ENCODE measurements at places on chromosomes 2 and 18.
A peak's percentile ranks its signal among the peaks of the same experiment; 100 is the strongest.

GRCh38 chr2:41723526-41723925, 324.3 kb upstream of the PKDCC start:
- DNase-seq = peak; percentile 65

DNA sequence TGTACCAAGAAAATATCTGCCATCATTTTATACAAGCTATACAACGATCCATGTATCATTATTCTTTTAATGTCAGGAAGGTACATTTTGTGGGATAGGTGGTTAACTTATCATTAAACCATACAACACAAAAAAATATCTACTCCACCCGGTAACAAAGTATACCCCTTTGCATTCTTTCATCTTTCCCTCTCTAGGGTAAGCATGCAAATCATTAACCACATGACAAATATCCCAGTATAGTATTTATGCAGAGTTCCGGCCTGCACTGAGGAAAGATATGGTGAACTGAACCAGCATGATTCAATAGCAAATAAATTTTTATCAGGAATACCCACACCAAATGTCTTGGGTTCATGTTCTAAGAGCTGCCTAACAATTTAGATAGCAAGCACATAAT, 22.5 kb upstream of the SULT1C2 start:
- DNase-seq = no peak

- DNase-seq = no peak
Observed at GRCh38 chr2:42425697-42426096, 64.7 kb upstream of the COX7A2L start.

- peak; percentile 34 for DNase-seq
Observed at GRCh38 chr2:240567872-240568677, at the start of gene RNPEPL1. RNPEPL1 (plus strand) TSS chr2:240568484; CDS start chr2:240568587, 103 bp downstream.

DNA sequence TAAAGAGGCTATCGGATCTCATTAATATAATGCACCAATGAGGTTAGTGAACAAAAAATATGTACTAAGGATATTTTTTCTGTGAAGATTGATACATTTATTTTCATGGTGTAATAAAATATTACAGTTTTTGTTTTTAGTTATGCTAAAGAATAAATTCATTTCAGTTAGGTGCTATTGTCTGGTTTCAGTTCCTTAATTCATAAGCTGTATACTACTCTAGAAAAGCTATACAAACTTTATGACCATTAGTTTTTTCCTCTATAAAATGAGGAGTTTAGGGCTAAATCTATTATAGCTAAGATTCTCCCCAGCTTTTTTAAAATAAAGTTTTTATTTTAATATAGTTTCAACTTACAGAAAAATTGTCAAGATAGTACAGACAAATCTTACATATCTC, 1311.7 kb upstream of the NXPH2 start:
- DNase-seq = no peak

DNA sequence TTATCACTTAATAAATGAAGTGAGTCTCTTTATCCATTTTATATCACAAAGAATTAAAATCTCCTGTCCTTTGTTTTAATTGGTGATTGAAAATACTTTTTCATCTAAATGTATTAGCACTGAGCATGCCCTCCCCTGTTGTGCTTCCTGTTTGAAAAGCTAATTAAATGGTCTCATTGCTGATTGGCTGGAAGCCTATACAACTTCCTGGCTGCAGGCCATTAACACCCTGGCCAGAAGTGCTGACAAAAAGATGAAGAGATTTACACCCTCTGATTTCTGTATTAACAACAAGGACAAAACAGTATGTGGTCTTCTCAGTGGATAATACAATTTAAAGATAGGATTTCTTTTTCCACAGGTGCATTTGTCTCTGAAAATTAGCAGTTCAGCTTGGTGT, 548.0 kb downstream of the DCC start:
- no peak for DNase-seq

All from WERI-Rb-1 (cell line).